ENCODE measurements at places on chromosomes 3 and 15.

- DNase-seq = peak; percentile 80
These were observed 109.8 kb upstream of the SLC6A11 start for GRCh38 chr3:10706156-10706739.

DNA sequence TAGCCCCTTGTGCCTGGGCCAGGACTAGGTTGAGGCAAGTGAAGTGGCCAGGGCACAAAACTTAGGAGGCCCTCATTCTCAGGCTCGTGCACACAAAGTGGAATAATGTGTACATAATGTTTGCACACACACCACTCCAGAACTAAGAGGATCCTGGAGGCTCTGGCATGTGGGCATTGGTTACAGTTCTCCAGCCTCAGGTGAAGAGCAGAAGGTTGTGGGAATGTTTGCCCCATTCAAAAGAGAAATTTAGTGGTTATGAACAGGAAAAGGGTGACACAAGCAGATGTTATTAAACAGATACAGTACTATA, 31.3 kb downstream of the ASB7 start:
- DNase-seq = no peak

GRCh38 chr3:129132097-129132866, 10.7 kb upstream of the RAB43 start:
- DNase-seq = peak; percentile 70

- DNase-seq = no peak
These were observed 198.6 kb downstream of the KBTBD8 start for GRCh38 chr3:67196677-67197076.

GRCh38 chr3:107452436-107452835, 70.3 kb upstream of the BBX start:
- DNase-seq = no peak

GRCh38 chr3:33750211-33750548, 32.1 kb upstream of the CLASP2 start:
- no peak for DNase-seq

DNA sequence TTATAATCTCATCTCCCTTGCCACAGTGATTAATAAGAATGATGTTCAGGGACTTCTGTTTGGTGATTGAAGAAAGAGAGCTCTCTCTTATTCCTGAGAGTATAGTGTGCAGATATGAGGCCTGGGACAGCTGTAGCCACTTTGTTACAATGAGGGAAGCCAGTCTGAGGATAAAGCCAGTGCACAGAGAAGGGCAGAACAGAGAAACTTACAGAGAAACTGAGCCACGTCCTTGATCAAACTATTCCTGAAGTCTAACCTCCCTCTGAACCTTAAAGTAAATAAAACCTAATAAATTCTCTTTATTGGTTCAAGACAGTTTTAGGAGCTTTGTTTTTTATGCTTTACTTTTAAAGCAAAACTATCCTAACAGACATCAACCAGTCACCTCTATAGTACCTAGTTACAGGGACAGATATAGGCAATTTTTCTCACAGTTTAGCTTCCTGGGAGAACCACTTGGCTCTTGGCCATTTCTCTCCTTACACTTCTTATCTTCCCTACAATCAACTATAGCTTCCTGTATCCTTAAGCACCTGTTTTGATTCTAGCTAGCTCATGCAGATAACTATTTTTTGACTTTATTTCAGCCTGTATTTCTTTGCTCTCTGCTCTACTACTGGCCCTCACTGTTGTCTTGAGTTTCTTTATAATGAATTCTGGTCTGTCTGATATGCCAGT, 284.4 kb downstream of the SHQ1 start:
- no peak for DNase-seq

DNA sequence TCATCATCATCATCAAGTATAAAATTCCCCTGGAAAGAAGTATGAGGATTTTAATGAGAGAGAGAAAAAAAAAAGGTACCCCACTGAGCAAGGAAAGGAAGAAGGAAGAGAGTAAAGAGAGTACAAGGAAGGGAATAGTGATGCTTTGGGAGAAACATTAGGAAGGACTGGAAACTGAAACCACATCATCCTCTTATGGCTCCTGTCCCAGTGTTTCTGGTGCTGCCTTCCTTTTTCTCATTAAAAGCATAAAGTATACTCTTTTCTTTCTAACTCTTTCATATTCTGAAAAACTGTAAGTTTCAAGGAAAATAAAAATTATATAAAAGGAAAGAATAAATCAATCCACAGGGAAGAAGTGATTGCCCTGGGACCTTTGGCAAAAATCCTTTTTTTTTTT, 616.4 kb upstream of the CBLB start:
- no peak for DNase-seq

- DNase-seq = no peak
These were observed 265.9 kb downstream of the SHQ1 start for GRCh38 chr3:72582211-72582878.

- no peak for DNase-seq
These were observed 50.7 kb upstream of the SLC2A2 start for GRCh38 chr3:171077261-171077660.

- DNase-seq = no peak
These were observed 453.1 kb downstream of the EPHA3 start for GRCh38 chr3:89560568-89560967.

DNA sequence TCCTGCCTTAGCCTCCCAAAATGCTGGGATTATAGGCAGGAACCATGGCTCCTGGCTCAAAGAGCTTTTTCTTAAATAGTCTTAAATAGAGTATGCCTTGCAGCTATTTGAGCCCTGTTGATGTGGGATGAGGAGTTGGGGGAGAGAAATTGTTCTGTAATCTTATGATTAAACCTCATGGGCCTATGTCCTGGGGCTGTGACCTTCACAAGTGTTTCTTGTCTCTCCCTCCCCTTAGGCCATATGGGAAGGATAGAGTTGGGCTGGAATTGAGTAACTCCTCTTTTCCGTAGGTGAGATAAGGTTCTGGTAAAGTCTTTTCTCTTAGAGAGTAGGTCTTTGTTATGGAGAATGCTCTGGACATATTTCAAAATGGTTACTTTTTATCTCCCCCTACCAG, 114.3 kb downstream of the ARNT2 start:
- no peak for DNase-seq

DNA sequence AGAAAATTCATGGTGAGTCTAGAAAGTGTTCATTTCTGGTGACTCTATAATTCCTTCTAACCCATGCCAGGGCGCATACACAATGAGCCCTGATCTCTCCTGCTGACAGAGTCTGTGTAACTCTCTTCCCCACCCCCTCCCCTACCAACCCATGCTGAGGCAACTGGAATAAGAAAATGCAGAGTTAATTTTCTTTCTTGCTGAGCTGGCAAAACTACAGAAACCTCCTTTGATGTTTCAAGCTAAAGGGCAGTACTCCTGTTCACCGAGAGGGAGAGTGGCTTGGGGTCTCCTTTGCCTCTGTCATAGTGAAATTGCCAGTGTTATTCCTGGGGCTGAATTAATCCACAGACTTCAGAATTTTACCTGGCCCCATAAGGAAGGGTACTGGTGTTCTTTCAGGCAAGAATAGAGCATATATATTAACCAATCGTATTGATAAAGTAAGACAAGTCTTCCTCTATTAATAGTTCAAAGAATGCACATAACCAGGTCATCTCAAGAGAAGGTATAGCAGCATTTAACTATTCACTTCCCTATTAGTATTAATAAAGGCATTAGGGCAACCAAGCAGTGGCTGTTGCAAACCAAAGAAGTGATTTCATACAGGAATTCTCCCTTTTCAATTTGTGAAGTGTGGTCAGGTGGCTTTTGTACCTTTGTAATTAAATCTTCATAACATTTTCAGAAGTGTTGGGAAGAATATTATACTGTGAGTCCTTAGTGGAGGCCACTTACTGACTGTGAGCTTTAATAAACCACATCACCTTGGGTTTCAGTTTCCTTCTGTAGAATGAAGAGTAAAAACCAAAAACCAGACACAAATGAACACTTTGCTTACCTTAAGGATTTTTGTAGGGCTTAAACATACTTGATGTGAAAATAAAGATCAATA, 4.1 kb downstream of the GAP43 start:
- DNase-seq = no peak

GRCh38 chr3:55891106-55891505, 404.0 kb upstream of the WNT5A start:
- DNase-seq = no peak

DNA sequence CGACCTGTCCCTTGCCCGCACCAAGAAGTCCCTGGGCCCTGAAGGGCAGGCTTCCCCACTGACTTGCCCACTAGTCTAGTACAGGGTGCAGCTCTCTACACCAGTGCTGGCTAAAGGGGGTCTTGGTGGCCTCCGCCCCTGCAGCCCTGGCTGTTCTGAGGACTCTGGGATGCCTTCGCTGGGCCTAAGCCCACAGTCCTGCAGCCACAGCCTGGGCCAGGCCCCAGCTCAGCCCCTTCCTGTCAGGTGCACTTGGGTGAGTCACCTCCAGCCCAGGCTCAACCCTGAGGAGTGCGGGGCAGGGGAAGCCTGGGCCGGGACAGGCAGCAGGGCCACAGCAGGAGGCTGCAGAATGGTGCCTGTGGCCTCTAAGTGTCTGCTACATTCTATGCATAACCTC, 971 bp downstream of the C3orf22 start:
- no peak for DNase-seq

GRCh38 chr15:91946581-91947292, 93.2 kb downstream of the SLCO3A1 start:
- no peak for DNase-seq

DNA sequence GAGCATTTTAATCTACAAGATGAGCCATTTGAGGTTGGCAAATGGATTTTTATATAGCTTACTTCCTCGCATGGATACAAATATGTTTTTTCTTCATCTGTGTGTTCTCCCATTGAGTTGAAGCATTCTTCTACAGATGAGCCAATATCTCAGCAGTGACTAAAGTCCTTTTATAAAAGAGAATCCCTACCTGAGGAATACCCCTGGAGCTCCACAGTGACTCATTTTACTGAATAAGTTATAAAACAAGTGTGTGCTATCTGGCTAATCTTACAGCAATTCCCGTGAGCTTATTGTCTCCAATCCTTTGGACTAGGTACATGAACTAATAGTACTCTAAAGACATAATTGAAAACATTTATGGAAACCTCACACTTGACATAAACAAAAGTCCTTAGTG, 354.2 kb upstream of the BCHE start:
- DNase-seq = no peak
